ENCODE measurements at places on chromosomes 2 and 18. TPM values are rescaled to one million over a fixed set of nuclear protein-coding genes. Genes with fewer than 3 reads are reported as not detected.

GRCh38 chr2:41905597-41906337 lies 142.1 kb upstream of the PKDCC start:
- DNase-seq, result no peak

DNA sequence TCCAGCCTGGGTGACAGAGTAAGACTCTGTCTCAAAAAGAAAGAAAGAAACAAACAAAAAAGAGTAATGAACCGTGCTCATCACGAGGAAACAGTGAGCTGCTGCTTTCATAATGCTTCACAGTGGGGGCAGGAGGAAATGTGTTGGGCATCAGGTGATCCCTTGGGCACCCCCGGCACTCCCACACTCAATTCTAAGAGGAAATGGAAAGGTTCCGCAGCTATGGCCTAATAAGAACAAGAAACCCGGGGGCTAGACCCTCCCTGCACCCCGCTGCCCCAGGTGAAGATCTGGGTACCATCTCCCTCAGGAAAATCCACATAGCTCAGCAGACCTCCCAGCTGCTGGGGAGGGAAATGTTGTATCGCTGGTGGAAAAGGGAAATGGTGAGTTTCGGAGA lies 118.9 kb downstream of the LPIN1 start:
- DNase-seq, result no peak

TNFRSF11A gene
- 13.7 TPM for total RNA-seq

GPR155 gene
- total RNA-seq, result 13.5 TPM
